Gastroesophageal sphincter (tissue), 4 donors: ENCODE measurements at places on chromosomes 16 and 17. TPM values are rescaled to one million over a fixed set of nuclear protein-coding genes. Genes with fewer than 3 reads are reported as not detected.
A peak's percentile ranks its signal among the peaks of the same experiment; 100 is the strongest.

- ATAC-seq: peak; percentile 22
- no peak overlapping the region for H3K4me3 ChIP-seq
- H3K27me3 ChIP-seq: no peaks in the 10 kb centered on the region
- H3K27ac ChIP-seq: no peak overlapping the region
- H3K36me3 ChIP-seq: peaks cover 86% of the 10 kb centered on the region
These were observed 4.9 kb downstream of the BCL7C start for GRCh38 chr16:30888856-30889499.

GRCh38 chr16:24246911-24247607 lies 9.1 kb upstream of the CACNG3 start:
- H3K27ac ChIP-seq: no peak overlapping the region
- ATAC-seq: no peak
- no peak overlapping the region for H3K4me3 ChIP-seq
- no peaks in the 10 kb centered on the region for H3K4me1 ChIP-seq
- H3K27me3 ChIP-seq: peaks cover 10% of the 10 kb centered on the region

DNA sequence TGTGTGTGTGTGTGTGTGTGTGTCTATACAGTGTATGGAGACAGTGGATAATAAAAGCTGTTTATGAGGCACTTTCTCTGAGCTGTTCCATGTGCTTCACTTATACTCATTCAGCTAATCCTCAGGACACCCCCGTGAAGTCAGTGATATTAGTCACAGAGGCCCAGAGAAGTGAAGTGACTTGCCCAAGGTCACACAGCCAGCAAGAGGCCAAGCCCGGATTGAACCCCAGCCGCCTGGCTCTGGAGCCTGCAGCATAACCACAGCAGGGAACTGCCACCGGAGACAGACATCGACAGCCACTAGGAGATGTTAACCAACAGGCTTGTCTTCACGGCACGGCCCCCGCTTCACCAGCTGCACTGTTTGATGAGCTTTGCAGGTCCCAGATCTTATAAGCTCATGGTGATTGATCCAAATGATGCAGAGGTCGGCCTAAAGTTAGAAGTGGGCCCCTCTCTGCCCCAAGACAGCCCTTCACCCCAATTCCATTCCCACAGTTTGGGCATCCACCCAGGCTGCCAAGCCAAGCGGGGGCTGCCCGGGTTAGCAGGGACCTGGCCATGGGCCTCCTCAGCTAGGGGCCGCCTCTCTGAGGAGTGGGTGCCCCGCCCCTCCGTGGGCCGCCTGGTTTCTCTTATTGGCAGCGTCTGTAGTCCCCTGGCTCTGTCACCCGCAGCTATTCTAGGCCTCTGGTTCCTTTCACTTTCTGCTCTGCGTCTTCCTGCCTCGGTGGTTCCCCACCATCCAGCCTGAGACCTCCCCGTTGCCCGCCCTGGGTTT lies 30.9 kb downstream of the SOCS1 start:
- H3K36me3 ChIP-seq: no peaks in the 10 kb centered on the region
- peaks cover 16% of the 10 kb centered on the region for H3K4me1 ChIP-seq
- peak overlapping the region; percentile 46 for H3K27ac ChIP-seq
- no peak for ATAC-seq
- H3K27me3 ChIP-seq: no peaks in the 10 kb centered on the region

DNA sequence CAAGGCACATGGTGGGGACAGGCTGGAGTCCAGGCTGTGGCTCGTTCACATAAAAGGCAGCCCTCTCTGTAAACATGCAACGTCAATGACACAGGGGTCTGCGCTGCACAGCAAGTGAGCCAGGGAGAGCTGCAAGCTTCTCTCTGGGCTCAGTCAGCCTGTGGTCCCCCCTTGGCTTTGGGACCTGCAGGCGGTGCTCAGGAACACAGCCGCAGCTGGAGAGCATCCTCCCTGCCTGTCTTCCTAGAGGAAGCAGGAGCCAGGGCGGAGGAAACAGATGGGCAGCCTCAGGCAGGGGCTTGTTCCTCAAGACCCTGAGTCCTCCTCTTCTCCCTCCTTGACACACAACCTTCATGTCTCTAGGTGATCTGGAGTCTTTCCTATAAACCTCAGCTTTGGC lies 228.0 kb downstream of the C16orf78 start:
- H3K27me3 ChIP-seq: no peaks in the 10 kb centered on the region
- no peaks in the 10 kb centered on the region for H3K36me3 ChIP-seq
- no peaks in the 10 kb centered on the region for H3K4me1 ChIP-seq

DNA sequence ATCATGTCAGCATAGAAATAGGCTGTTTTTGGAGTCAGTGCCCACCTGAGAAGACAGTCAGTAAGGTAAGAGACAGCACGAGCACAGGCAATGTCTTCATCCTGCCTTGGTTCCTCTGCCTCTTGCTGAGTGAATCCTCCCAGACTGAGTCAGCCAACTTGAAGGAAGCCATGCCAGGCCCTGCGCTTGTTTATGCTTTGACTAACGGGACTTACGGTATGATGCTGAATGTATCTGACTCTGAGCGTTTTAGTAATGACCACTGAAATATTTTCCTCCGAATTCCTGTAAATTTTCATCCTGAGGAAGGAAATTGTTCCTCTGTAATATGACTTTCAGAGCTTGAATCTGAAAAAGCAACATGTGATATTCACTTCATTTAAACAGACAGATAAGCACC lies 18.0 kb downstream of the C17orf67 start:
- no peaks in the 10 kb centered on the region for H3K27me3 ChIP-seq
- H3K36me3 ChIP-seq: no peaks in the 10 kb centered on the region
- H3K4me3 ChIP-seq: no peak overlapping the region
- no peak for ATAC-seq

GRCh38 chr16:4859190-4859899 lies 12.1 kb downstream of the UBN1 start:
- H3K4me3 ChIP-seq: no peak overlapping the region
- H3K36me3 ChIP-seq: peaks cover 94% of the 10 kb centered on the region
- no peak for ATAC-seq
- H3K4me1 ChIP-seq: no peaks in the 10 kb centered on the region
- no peak overlapping the region for H3K27ac ChIP-seq

- H3K4me1 ChIP-seq: no peaks in the 10 kb centered on the region
- no peak overlapping the region for H3K4me3 ChIP-seq
- peaks cover 59% of the 10 kb centered on the region for H3K27me3 ChIP-seq
- ATAC-seq: no peak
These were observed 292.0 kb downstream of the FOXL1 start for GRCh38 chr16:86870380-86870779.

GRCh38 chr16:31441956-31442355 lies 633 bp downstream of the ZNF843 start:
- no peaks in the 10 kb centered on the region for H3K4me1 ChIP-seq
- no peaks in the 10 kb centered on the region for H3K36me3 ChIP-seq
- H3K4me3 ChIP-seq: peak overlapping the region; percentile 82
- no peaks in the 10 kb centered on the region for H3K27me3 ChIP-seq
- ATAC-seq: no peak

DNA sequence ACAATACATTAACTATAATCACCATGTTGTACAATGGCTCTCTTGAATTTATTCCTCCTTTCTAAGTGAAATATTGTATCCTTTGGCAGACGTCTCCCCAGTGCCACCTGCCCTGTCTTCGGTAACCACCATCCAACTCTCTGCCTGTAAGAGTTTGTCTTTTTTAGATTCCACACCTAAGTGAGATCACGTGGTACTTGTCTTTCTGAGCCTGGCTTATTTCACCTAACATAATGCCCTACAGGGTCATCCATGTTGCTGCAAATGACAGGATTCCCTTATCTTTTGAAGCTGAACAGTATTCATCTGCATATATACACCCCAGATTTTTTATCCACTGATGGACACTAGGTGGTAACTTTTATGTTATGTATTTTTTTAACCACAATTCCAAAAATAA lies 24.2 kb downstream of the ORC6 start:
- H3K36me3 ChIP-seq: no peaks in the 10 kb centered on the region
- H3K4me3 ChIP-seq: no peak overlapping the region
- H3K27me3 ChIP-seq: no peaks in the 10 kb centered on the region
- peaks cover 9% of the 10 kb centered on the region for H3K4me1 ChIP-seq
- no peak for ATAC-seq

- peaks cover 21% of the 10 kb centered on the region for H3K4me1 ChIP-seq
- no peak for ATAC-seq
- H3K36me3 ChIP-seq: no peaks in the 10 kb centered on the region
These were observed 52.4 kb upstream of the MRPS23 start for GRCh38 chr17:57902117-57902799.

DNA sequence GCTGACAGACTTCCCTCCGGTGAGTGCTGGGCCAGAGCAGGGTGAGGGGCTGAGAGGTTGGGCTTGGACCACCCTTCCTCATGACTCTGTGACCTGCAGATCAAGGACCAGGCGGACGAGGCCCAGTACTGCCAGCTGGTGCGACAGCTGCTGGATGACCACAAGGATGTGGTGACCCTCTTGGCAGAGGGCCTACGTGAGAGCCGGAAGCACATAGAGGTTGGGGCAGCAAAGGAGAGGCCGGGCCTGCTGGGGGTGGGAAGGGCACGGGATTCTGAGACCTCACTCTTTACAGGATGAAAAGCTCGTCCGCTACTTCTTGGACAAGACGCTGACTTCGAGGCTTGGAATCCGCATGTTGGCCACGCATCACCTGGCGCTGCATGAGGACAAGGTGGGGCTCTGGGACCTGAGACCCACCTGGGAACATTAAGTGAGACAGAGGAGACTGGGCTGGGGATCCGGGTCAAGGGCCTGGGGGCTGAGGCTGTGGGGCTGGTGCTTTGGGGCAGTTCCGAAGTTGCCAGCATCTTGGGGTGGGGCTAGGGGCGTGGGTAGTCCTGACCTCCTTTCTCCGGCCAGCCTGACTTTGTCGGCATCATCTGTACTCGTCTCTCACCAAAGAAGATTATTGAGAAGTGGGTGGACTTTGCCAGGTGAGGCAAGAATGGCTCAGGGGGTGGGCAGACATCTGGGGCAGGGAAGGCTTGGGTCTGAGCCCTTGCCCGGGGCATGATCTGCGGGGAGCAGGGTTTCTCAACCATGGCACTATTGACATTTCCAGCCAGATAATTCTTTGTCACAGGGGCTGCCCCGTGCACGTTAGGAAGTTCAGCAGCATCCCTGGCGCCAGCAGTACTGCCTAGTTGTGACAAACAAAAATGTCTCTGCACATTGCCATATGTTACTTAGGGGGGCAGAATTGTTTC lies 2.2 kb downstream of the BCKDK start:
- no peak overlapping the region for H3K4me3 ChIP-seq
- no peak for ATAC-seq
- no peaks in the 10 kb centered on the region for H3K36me3 ChIP-seq
- H3K27me3 ChIP-seq: no peaks in the 10 kb centered on the region
- peaks cover 63% of the 10 kb centered on the region for H3K4me1 ChIP-seq

GRCh38 chr17:39229274-39229913 lies 3.6 kb upstream of the STAC2 start:
- no peak for ATAC-seq
- peaks cover 100% of the 10 kb centered on the region for H3K27me3 ChIP-seq
- no peak overlapping the region for H3K27ac ChIP-seq
- peaks cover 35% of the 10 kb centered on the region for H3K4me1 ChIP-seq
- no peak overlapping the region for H3K4me3 ChIP-seq

DNA sequence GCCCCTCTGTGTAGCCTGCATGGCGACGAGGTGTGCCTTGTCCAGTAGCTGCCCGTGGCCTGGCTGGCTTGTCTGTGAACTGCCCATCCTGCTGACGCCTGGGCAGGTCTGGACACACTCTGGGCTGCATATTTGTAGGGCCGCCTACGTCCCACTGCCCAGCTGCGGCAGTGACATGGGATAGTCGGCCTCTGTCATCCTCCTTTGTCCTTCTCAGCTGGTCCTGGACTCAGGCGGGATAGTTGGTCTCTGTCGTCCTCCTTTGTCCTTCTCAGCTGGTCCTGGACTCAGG lies 14.5 kb downstream of the CARD14 start:
- H3K27ac ChIP-seq: no peak overlapping the region
- peaks cover 52% of the 10 kb centered on the region for H3K27me3 ChIP-seq
- H3K4me3 ChIP-seq: no peak overlapping the region
- no peak for ATAC-seq
- H3K4me1 ChIP-seq: no peaks in the 10 kb centered on the region
- H3K36me3 ChIP-seq: no peaks in the 10 kb centered on the region

DNA sequence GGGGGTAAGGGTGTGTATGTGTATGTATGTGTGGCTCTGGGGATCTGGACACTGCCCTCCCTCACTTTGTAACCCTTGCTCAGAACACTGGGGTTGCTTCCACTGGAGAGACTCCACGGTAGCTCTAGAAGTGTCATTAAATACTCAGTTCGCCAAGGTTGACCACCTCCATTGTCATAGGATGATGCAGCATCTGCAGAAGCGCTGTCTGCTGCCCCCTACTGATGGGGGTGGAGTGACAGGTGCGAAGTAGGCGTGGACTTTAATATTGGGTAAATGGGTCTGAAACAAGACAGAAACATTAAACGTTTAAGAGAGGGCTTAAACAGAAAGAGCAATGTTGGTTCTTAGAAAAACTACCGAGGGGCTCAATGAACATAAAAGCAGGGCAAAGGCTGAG lies 35.5 kb upstream of the STAC2 start:
- H3K4me3 ChIP-seq: no peak overlapping the region
- H3K36me3 ChIP-seq: peaks cover 6% of the 10 kb centered on the region
- H3K27me3 ChIP-seq: no peaks in the 10 kb centered on the region
- no peaks in the 10 kb centered on the region for H3K4me1 ChIP-seq
- no peak for ATAC-seq
- no peak overlapping the region for H3K27ac ChIP-seq

GRCh38 chr16:530111-530817 lies 2.8 kb downstream of the CAPN15 start:
- H3K27ac ChIP-seq: no peak overlapping the region
- no peak for ATAC-seq
- no peak overlapping the region for H3K4me3 ChIP-seq
- peaks cover 67% of the 10 kb centered on the region for H3K4me1 ChIP-seq
- H3K36me3 ChIP-seq: peaks cover 22% of the 10 kb centered on the region

GRCh38 chr16:51509336-51509735 lies 358.3 kb upstream of the SALL1 start:
- H3K27me3 ChIP-seq: no peaks in the 10 kb centered on the region
- no peaks in the 10 kb centered on the region for H3K36me3 ChIP-seq
- no peaks in the 10 kb centered on the region for H3K4me1 ChIP-seq
- no peak overlapping the region for H3K27ac ChIP-seq
- H3K4me3 ChIP-seq: no peak overlapping the region

The TNP2 gene
- not detected for total RNA-seq

The ZSCAN10 gene
- total RNA-seq: not detected

The KRTAP17-1 gene
- total RNA-seq: not detected

The CD300E gene
- total RNA-seq: 0.58 TPM

The PPY gene
- total RNA-seq: not detected

The DHX40 gene
- 33.0 TPM for total RNA-seq

The AIPL1 gene
- total RNA-seq: not detected

The TTYH2 gene
- total RNA-seq: 6.5 TPM

The TRIM72 gene
- not detected for total RNA-seq

The E2F4 gene
- 89.8 TPM for total RNA-seq

The PIRT gene
- total RNA-seq: 1.3 TPM

The ASPA gene
- 3.4 TPM for total RNA-seq
